ENCODE measurements at places on chromosomes 2 and 18.

GRCh38 chr2:158217593-158217992 lies 115.9 kb downstream of the UPP2 start:
- no peak for DNase-seq

- DNase-seq = no peak
Measured at GRCh38 chr2:158823486-158824237, 28.5 kb downstream of the DAPL1 start.

DNA sequence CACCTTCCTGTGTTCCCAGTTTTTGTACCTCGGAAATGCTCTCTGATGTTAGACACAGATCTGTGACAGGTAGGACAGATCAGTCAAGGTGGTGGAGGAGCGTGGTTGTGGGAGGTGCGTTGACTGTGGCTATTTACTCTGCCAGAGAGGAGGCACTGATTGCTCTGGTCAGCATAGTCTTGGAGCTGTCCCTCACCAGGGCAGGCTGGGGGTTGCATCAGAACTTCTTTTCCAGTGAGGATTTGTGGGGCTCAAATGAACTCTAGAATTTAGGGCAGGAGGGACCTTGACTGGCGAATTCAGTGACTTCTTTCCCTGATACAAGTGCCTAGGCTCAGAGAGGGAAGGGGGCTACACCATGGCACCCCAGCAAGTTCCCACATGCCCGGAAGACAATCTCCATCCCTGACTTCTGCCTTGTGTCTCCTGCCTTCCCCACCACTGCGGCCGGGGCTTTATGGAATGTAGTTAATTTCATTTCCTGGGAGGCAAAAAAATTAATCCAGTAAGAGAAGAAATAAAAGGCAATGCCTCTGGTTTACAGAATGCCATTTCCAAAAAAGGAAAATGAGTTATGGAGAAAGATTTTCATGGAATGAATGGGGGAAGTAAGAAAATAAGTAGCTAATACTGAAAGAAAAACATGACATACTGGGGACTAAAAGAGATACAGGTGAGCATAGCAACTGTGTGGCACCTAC lies 26.1 kb downstream of the NIFK start:
- no peak for DNase-seq

DNA sequence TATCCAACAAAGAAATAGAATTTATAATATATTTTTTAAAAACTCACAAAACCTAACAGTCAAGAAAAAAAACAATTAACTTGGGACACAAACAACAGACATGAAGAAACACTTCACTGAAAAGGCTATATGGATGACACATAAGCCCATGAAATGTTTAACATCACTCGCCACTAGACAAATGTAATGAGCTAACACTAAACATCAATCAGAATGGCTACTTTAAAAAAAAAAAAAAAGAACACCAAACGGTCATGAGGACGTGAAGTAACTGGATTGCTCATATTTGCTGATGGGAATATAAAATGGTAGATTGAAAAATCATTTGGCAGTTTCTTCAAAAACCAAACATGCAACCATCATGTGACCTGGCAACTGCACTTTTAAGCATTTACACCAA lies 97.3 kb upstream of the RGPD4 start:
- DNase-seq = no peak

DNA sequence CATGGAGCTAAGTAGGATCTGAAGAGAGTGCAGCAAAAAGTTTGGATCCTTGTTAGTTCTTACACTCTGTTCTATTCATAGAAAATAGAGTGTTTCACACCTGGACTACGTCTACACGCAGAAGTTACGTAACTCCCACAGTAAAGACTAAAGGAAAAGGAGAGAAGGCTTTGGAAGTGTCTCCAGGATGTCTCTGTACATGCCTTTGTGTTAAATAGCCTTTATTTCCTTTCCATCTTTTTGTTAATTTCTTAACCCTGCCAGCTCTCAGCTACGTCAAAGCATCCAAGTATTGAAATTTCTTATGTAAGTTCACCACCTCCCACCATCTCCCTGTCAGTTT lies 8.4 kb downstream of the DTNB start:
- no peak for DNase-seq
